ENCODE measurements at places on chromosomes 12 and 14. TPM values are rescaled to one million over a fixed set of nuclear protein-coding genes. Genes with fewer than 3 reads are reported as not detected.

DNA sequence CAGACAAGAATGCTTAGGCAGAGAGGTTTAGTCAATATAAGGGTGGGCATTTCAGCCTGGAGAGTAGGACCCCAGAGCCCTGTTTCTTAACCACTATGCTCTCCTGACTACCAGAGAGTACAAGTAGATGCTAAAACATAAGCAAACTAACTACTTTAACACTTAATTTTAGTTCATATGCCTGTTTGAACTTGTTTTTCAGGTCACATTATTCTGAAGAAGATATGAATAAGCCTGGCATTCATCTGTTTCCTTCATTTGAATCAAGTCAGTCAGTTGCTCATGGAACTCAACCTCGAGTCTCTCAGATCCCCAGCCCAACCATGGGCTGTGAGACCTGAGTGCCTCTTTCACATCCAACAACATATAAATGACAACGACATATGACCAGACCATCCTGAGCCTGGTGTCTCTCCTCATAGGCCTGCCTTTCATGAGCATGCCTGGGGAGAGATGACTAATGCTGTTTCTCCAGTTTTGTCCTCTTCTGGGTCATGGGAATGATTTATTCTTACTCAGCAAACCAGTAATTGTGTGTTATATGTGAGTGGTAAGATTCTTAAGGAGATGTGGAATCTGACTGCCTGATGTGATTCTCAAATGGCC, 251.1 kb upstream of the BTG1 start:
- DNase-seq, result no peak
- H3K4me1 ChIP-seq, result peaks cover 16% of the 10 kb centered on the region
- no peak overlapping the region for H3K27ac ChIP-seq
- H3K36me3 ChIP-seq, result no peaks in the 10 kb centered on the region
- no peaks in the 10 kb centered on the region for H3K27me3 ChIP-seq

The PCED1B gene
- 0.85 TPM for total RNA-seq

The TRAFD1 gene
- total RNA-seq, result 14.7 TPM

- no peaks in the 10 kb centered on the region for H3K27me3 ChIP-seq
- H3K4me3 ChIP-seq, result no peak overlapping the region
- H3K36me3 ChIP-seq, result peaks cover 19% of the 10 kb centered on the region
- H3K4me1 ChIP-seq, result peaks cover 21% of the 10 kb centered on the region
- no peak for DNase-seq
- H3K27ac ChIP-seq, result no peak overlapping the region
Observed at GRCh38 chr12:42180990-42181596, 36.4 kb upstream of the GXYLT1 start.

The PRR4 gene
- total RNA-seq, result 1.5 TPM

The CCDC184 gene
- 0.14 TPM for total RNA-seq

The NGB gene
- total RNA-seq, result not detected

DNA sequence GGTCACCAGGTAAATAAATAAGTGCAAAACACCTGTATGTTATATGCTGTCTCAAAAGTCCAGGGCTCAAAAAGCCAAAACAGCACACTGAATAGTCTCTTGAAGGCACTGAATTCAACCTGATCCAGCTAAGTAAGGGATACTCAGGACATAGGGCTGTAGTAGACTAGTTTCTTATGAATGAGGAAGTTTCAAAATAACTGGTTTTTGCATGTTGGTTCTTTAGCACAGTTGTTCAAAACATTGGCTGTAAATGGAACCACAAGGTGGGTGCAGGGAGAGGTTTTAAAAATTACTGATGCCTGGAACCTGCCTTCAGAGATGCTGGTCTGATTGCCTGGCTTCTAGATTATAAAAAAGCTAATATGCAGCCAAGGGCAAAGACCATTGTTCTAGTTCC, 34.1 kb downstream of the NDUFA12 start:
- no peaks in the 10 kb centered on the region for H3K27me3 ChIP-seq
- H3K4me3 ChIP-seq, result no peak overlapping the region
- H3K27ac ChIP-seq, result no peak overlapping the region
- no peaks in the 10 kb centered on the region for H3K4me1 ChIP-seq
- DNase-seq, result no peak
- H3K36me3 ChIP-seq, result peaks cover 9% of the 10 kb centered on the region

The CLMN gene
- 4.5 TPM for total RNA-seq

DNA sequence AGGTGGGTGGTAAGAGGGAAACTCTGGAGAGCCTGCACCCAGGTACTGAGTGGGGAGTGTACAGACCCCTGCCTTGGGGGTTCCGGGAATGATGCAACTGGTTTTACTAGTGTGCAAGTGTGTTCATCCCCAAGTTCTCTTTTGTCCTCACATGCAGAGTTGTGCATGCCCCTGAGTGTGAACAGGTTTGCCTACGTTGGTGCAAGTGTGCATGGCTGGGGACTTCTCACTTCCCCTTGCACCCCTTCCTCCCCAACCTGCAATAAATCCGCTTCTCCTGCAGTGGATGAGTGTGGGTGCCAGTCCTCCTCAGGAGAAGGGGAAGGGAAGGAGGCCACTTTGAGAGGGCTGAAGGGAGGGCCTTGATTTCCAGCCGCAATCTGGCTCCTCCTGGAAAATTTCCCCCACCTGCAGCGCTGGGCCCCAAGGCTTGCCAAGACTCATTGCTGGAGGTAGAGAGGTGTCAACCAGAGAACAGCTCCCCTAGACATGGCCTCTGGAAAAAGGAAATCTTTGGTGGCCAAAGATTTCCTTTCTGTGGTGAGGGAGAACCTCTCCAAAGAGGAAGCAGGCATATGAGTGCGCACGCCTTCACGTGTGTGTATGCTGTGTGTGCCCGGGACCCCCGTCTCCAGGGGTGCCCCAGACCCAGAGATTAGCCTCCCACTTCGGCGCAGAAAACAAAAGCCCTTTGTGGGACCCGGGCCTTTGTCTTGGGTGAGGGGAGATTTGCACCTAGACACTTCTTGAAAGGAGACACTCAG, 5.5 kb downstream of the AQP2 start:
- H3K36me3 ChIP-seq, result no peaks in the 10 kb centered on the region
- no peak for DNase-seq
- H3K4me3 ChIP-seq, result no peak overlapping the region
- peaks cover 81% of the 10 kb centered on the region for H3K27me3 ChIP-seq
- H3K27ac ChIP-seq, result no peak overlapping the region

DNA sequence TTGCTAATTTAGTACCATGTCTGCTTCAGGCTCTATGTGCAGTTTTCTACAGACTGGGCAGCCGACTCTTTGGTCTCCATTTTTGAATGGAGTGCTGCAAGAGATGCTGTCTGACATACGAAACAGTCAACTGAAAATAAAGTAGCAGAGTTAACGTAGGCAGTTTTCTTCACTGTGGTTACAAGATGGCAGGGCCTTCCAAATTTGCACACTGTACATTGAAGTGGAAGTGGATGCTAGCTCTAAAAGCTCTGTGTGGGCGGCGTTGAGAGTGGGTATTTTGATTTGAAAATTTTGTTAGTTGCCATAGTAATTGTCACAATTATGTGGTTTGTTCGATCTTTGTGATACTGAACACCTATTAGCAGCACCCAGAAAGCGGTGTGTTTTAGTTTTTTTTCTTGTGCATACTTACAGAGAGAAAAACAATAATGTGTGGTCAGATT, 154.9 kb upstream of the ATP2B1 start:
- no peak for DNase-seq
- H3K36me3 ChIP-seq, result no peaks in the 10 kb centered on the region
- H3K27me3 ChIP-seq, result no peaks in the 10 kb centered on the region
- no peak overlapping the region for H3K4me3 ChIP-seq
- H3K27ac ChIP-seq, result peak overlapping the region; percentile 65

DNA sequence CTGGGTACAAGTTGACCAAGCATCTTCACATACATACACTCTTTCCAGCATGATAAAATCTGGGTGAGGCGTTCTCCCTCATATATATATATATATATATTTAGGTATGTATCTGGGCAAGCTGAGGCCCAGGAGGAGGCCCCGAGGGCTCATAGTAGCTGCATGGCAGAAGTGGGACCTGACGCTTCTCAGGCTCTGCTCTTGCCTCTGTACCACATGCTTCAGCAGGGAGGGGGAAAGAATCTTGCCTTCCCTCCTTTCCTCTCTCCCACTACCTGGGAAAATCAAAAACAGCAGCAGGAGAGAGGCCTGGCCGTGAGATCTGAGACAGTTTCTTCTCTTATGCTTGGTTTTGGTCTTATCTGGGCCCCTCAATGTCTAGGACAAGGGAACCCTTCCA, 9.2 kb downstream of the PPP1R1A start:
- peaks cover 23% of the 10 kb centered on the region for H3K27me3 ChIP-seq
- H3K4me1 ChIP-seq, result peaks cover 8% of the 10 kb centered on the region
- DNase-seq, result no peak
- no peak overlapping the region for H3K27ac ChIP-seq

The PTPN21 gene
- total RNA-seq, result 25.6 TPM

DNA sequence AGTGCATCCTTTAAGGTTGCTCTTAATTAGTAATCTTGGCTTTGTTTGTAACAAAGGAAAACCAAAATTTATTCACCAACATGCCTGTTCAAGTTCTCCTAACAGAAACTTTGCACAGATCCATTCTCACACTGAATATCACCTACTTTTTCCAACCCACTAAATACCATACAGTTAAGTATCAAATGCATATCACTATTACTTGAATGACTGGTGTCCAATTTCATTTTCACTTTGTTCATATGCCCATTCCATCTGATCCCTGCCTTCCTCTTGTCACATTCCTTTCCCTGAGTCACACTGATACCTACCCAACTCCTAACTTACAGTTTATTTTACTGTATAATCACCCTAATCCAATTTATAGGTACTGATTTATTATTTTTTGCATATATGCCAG, 286.4 kb downstream of the NELL2 start:
- H3K36me3 ChIP-seq, result no peaks in the 10 kb centered on the region
- H3K27ac ChIP-seq, result no peak overlapping the region
- H3K27me3 ChIP-seq, result no peaks in the 10 kb centered on the region
- H3K4me1 ChIP-seq, result no peaks in the 10 kb centered on the region
- DNase-seq, result no peak
- H3K4me3 ChIP-seq, result no peak overlapping the region

- no peak for DNase-seq
- no peaks in the 10 kb centered on the region for H3K4me1 ChIP-seq
- no peak overlapping the region for H3K27ac ChIP-seq
- H3K36me3 ChIP-seq, result no peaks in the 10 kb centered on the region
- H3K27me3 ChIP-seq, result no peaks in the 10 kb centered on the region
Observed at GRCh38 chr14:28571636-28572035, 195.0 kb upstream of the FOXG1 start.

DNA sequence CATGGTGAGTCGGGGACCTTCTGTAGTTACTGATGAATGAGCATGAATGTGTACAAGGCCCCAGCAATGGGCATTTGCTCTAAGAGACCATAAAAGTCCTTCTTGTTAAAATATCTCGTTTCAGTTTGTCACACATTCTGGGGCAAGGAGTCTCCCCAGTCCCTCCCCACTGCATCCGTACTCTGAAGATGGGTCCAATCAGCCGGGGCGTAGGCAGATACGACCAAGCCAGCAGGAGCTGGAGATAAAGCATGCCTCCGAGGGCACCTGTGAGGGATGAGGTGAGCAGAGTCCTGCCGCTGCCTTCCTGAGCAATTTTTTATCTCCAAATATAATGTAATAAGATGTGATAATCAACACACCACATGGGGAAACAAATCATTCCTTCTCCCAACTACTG, 528.5 kb downstream of the BCL11B start:
- no peak for DNase-seq
- no peak overlapping the region for H3K4me3 ChIP-seq
- H3K36me3 ChIP-seq, result no peaks in the 10 kb centered on the region
- H3K4me1 ChIP-seq, result no peaks in the 10 kb centered on the region
- H3K27me3 ChIP-seq, result no peaks in the 10 kb centered on the region

DNA sequence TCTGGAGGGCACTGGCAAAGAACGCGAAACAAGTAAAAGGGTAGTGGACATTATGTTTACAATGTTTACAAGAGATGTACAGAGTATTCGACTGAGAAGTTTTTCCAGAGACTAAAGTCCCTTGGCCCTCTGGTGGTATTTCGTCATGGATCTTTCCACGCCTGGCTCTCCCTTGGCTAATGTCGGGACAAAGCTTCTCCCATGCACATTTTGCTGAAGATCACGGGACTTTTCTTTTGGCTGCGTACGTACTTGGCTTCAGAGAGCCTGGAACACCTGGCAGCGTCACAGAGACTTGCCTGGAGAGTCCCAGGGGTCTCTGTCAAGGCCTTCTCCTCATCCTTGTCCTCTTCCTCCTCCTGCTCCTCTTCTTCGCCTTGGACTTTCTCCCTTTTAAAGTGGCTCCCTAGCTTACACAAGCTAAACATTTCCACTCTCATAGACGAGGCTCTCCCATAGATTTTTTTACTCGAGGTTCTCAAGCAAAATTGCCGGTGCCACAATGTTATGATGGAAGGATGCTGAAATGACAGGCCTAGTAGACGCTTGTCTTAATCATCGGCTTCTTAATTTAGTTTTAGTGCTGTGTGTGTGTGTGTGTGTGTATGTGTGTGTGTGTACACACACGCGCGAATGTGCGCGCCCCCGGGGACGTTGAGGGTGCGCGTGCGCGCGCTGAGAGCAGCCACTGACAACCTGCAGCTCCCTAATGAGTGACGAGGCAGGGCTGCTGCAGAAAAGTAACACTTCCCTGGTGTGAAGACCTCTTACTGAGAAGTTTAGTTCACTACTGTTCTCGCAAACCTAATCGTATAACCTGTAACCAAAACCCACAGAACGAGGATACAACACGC, 4.9 kb upstream of the FOXG1 start:
- H3K4me3 ChIP-seq, result no peak overlapping the region
- H3K27ac ChIP-seq, result no peak overlapping the region
- H3K27me3 ChIP-seq, result peaks cover 100% of the 10 kb centered on the region
- H3K36me3 ChIP-seq, result no peaks in the 10 kb centered on the region

- peaks cover 36% of the 10 kb centered on the region for H3K36me3 ChIP-seq
- H3K4me3 ChIP-seq, result peak overlapping the region; percentile 54
- peaks cover 10% of the 10 kb centered on the region for H3K4me1 ChIP-seq
- no peaks in the 10 kb centered on the region for H3K27me3 ChIP-seq
- peak overlapping the region; percentile 90 for H3K27ac ChIP-seq
- DNase-seq, result no peak
Observed at GRCh38 chr12:55997535-55997859, 421 bp downstream of the SUOX start.

- no peaks in the 10 kb centered on the region for H3K27me3 ChIP-seq
- H3K4me1 ChIP-seq, result peaks cover 14% of the 10 kb centered on the region
- H3K27ac ChIP-seq, result no peak overlapping the region
- H3K36me3 ChIP-seq, result no peaks in the 10 kb centered on the region
- H3K4me3 ChIP-seq, result no peak overlapping the region
Observed at GRCh38 chr14:90671382-90672234, 144.6 kb downstream of the TTC7B start.

DNA sequence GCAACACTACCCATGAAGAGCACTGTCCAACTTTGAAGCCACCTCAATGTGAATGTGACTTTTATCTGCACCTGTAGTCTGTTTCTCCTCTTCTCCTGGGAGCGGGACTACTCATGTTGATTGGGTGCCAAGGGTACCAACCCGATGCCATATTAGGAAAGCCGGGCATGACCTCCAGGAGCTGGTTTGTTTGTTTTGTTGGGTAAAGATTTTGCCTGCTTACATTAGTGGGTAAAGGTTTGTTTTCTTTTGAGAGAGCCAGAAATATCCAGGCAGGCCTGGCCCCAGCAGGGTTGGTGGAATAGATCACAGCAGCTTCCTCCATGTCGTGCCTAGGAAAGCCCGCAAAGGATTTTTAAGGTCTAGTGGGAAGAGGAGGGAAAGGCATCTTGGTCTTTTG, 19.7 kb upstream of the ITPK1 start:
- H3K27me3 ChIP-seq, result no peaks in the 10 kb centered on the region
- no peaks in the 10 kb centered on the region for H3K4me1 ChIP-seq
- H3K27ac ChIP-seq, result no peak overlapping the region
- no peak for DNase-seq
